ENCODE measurements at places on chromosomes 4 and X.

DNA sequence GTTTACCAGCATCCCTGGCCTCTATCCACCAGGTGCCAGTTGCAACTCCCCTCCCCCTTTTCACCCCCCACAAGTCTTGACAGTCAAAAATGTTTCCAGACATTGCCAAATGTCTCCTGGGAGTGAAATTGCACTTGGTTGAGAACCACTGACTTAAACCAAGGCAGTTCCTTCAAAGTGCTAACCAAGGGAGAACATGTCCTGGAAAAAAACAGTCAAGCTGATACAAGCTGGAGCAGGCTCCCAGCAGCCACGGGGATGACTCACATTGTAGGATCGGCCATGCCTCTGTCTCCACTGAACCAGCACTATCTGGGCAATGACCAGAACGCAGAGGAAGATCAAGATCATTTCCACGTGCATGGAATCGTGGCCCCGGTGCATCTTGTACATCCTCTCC is 11.4 kb downstream of the RNF175 start:
- DNase-seq = no peak

DNA sequence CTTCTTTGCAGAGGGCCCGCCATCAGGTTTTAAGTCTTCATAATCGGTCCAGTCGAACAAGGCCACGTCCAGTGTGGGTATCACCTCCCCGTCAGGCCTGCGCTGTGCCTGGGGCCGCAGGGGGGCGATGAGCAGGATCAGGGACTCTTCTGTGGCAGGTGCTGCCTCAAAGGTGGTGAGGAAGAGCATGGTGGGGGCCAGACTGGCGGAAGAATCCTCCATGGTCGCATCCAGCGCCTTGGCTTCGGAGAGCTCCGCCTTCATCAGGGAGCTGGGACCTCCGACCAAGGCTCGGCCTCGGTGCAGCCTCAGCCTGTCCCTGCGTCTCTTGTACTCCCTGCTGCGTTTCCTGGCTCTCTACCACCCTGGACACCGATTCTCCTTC is 17.5 kb downstream of the FAM9A start:
- no peak for DNase-seq

GRCh38 chr4:64001229-64001898 is 407.9 kb downstream of the TECRL start:
- DNase-seq = no peak

- no peak for DNase-seq
Measured at GRCh38 chrX:6985537-6985936, 162.0 kb upstream of the STS start.

DNA sequence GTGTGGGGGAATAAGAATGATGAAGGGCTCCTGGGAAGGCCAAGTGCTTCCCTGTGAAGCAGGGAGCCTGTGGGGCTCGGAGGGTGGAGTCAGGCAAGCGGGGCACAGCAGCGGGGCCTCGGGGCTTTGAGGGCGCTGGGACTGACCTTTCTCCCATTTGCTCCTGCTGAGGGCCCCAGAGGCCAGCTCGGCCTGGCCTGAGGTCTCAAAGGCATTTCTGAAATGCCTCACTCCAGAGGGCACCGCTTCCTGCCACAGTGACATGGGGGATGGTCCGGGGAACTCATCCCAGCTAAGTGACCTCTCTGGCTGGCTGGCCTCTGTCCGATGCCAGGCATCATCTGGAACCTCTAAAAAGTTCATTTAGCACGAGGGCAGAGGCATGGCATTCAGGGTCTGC is 98.8 kb upstream of the STX18 start:
- no peak for DNase-seq

GRCh38 chr4:183632689-183633088 is 26.3 kb downstream of the RWDD4 start:
- no peak for DNase-seq

DNA sequence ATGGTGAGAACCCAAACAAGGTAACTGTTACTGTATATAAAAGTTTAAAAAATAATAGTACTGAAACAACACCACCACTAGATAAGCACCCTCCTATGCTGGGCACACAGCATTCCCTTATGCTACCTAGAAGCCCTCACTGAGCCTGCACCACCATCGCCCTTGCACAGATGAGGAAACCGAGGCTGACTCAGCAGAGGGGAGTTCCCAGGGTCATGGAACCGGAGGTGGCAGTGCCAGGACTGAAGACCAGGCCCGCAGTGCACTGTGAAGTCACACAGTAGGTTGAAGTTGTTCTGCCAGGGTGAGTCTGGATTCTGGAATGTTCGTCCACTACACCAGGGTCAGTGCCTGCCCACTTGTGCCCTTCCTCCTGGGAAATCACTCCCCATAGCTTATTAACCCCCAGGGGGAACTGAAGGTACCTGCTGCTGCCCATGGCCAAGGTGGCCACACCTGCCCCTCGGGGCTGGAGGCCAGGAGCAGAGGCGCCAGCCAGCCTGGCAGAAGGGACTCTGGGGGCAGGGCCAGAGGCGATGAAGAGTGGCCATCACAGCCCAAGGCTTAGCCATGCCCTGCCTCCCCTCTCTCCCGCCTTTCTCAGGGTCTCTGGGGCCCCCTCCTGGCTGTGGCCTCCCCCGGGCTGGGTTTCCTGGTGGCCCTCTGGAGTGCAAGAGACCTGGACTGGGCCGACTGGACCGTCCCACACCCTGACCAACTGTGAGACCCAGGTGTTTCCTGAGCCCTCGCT is 15.1 kb upstream of the ABLIM2 start:
- no peak for DNase-seq

GRCh38 chrX:84188320-84188834 is 378 bp upstream of the RPS6KA6 start:
- DNase-seq = no peak

DNA sequence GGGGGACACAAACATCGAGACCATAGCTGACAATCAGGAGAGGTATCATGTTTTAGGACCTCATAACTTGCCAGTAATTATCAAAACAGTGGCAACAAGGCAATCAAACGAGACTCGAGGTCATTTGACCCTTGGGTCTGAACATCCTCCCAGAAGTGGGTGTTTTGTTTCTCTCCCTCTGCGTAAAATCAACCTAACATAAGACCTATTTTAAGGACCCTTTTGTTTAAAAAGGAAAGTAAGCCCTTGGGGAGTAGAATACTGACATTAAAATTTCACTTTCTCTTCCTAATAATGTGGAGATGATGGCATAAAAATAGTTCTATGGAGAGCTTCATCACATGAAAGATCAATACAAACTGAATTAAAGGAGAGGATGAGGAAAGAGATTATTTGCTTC is 106.2 kb upstream of the PUDP start:
- no peak for DNase-seq

DNA sequence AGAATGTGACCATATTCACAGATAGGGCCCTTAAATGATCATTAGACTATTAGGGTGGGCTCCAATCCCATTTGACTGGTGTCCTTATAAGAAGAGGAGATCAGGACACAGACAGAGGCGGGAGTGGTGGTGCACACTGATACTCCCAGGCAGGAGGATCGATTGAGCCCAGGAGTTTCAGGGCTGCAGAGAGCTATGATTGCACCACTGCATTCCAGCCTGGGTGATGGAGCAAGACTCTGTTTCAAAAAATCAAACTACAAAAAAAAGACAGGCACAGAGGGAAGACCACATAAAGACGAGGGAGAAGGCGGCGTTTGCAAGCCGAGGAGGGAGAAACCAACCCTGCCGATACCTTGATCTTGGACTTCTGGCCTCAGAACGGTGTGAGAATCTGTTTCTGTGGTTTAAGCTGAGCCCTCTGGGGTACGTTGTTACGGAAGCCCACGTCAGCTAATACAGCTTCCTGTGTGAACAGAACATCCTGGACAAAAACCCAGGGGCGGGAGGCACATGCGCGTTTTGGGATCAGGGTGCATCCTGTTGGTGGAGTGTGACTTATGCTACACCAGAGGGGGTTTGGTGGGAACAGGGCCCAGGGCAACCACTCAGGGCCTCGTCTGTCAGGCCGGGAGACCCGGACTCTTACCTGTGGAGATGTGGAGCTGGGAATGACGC is 211.8 kb upstream of the PSAPL1 start:
- DNase-seq = no peak

GRCh38 chrX:15855568-15856221 is 1.1 kb upstream of the AP1S2 start:
- no peak for DNase-seq

DNA sequence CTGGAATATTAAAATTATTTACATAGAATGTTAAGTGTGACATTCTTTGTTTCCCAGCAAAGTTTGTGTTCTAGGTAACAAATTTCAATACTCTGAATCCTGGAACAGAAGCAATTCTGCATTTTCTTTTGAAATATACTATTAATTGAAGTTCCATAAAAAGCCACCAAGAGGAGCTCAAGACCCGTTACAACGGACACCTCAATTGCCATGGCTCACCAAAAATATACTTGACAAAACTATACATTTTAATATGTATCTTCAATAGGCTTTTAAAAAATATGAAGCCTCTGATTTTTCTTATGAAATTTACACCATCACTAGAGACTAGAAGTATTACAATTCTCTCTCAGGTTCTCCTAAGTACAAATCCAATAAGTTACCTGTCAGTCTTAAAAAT is 111.4 kb downstream of the NYX start:
- no peak for DNase-seq

- no peak for DNase-seq
Measured at GRCh38 chr4:158006990-158007389, 165.8 kb downstream of the GASK1B start.

- no peak for DNase-seq
Measured at GRCh38 chr4:184815046-184815877, 10.5 kb downstream of the ACSL1 start.

DNA sequence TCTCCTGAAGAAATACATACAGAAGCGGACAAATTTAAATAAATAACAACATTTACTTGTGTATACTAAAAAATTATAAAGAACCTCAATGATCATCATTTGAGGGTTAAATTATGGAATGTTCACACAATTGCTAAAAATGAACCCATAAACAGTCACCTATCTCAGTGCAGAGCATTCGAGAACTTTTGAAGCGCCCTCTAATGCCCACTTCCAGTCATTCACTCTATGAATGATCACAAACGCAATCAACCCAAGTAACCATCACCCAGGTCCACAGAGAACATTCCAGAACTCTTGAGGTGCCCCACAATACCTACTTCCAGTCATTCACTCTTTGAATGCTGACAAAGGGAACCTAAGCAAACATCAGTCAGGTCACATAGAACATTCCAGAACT is 103.5 kb upstream of the PLAC1 start:
- DNase-seq = no peak

GRCh38 chr4:76896614-76897535 is 1.1 kb downstream of the SOWAHB start:
- DNase-seq = no peak

DNA sequence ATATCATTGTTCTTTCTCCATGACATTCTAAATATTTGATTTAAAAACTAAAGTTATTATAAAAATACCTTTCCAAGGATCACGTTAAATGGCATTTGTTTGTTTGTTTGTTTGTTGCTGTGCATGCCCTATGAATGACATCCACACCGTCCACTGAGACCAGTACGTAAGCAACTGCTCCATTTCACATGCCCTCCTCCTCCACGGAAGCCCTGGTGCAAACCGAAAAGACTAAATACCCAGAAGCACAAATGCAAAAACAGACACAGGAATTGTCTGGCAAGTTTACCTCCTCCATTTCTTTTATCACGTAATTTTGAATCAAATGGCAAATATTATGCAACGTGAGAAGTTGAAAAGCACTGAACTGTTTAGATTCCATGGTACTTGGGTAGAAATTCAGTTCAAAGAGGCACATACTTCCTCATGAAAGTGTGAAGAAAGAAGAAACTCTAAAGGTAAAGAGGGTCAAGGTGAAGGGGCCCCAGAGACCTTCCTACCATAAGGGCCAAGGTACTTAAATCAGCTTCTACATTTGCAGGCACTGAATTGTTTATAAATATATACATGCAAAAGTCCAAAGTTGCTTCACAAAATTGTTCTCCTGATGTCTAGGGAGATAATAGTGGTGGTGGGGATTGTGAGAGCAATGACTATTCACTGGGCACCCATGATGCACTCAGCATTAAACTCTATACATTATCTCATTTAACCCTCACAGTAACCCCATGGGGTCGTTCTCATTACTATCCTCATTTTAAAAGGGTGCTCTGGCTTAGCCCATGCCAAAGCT is 23.4 kb downstream of the IRF2 start:
- DNase-seq = no peak

DNA sequence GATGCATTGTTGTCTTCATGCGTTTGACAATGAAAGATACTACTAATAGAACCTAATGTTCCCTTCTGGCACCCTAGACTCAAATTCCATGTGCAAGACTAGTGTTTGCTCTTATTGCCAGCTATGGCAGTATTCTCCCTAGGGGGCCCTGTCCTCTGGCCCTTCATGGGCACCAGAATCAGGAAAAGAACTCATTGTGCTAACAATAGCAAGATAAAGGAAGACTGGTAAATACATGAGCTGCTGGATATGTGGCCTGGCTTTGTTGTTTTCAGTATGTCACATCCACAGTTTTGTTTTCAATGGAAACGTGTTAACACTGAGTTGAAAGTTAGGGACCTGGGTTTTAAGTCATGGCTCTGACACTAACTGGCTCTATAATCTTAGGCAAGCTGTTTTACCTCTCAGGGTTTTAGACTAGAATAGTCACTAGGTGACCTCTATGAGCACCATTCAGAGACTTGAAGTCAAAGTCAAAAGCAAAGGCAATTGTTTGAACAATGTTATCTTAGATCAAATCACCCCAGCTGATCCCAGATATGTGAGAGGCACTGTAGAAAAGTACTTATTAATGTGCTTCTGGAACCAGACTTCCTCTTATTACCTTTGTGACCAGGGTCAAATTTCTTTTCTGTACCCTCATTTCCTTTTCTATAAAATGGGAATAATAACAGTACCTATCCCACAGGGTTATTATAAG is 253.7 kb upstream of the DIAPH2 start:
- no peak for DNase-seq

DNA sequence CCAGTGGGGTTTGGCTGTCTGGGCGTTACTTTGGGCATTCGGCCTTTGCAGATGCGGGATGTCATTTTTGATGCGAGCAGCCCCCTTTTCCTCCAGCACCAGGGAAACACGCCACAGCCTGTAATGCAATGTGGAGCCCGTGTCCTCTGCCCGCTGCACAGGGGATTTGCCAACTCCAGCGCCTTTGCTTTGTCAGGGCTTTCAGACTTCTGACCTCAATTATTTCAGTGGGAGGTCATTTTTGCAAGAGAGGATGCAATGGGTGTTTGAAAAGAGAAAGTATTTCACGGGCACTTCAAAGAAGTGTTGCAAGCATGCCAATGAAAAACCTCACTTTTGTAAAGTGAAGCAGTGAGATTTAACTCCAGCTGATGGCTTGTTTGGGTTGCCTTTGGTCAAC is 11.5 kb downstream of the CLCN4 start:
- no peak for DNase-seq

Measured in stimulated activated CD4-positive, alpha-beta T cell treated with anti-CD3 and anti-CD28 coated beads, Interleukin-1b, Interleukin-23, amount 100 ng/mL, for 24 hours (primary cell).